ENCODE measurements at places on chromosomes 3 and 15.

DNA sequence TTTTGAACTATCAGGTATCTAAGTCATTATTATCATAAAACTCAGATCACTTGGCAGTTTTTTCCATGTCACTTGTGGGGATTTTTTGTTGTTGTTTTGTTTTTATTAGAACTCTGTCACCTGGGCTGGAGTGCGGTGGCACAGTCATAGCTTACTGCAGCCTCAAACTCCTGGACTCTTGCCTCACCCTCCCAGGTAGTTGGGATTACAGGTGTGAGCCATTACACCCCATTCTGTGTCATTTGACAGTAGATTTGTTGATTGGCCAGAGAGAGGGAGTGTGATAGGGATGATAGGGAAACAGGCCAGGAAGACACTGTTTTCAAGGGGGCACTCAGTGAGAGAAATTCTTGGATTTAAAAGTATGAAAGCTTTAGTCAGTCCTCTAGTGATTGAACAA, 54.7 kb upstream of the SCAANT1 start:
- DNase-seq: no peak

DNA sequence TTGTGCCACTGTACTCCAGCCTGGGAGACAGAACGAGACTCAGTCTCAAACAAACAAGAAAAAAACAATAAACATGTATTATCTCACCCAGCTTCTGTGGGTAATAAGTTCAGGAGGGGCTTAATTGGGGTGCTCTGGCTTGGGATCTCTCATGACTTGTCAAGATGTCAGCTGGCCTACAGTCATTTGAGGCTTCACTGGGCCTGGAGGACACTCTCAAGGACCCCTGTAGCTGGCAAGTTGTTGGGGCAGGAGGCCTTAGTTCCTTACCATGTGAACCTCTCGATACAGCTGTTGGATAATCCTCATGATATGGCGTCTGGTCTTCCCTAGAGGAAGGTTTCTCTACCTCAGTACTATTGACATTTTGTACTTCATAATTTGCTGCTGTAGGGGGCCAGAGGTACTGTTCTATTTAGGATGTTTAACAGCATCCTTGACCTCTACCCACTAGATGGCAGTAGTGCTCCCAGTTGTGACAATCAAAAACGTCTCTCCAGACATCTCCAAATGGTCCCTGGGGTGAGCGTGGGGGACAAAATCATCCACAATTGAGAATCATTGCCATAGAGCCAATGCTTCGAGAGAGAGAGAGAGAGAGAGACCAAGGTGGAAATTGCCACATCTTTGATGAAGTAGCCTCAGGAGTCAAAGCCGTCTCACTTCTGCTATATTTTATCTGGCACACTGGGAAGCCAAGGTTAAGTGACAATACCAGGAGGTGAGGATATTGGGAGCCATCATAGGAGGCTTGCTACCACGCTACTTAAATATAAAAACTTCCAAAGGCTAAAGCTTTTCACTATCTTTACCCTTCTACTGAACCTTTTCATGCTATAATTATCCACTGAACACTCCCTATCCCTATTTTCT, 23.9 kb upstream of the SLTM start:
- DNase-seq: peak; percentile 30

GRCh38 chr3:129723558-129724324, 117.3 kb upstream of the PLXND1 start:
- DNase-seq: no peak

GRCh38 chr3:176740906-176741663, 456.2 kb downstream of the TBL1XR1 start:
- DNase-seq: no peak

DNA sequence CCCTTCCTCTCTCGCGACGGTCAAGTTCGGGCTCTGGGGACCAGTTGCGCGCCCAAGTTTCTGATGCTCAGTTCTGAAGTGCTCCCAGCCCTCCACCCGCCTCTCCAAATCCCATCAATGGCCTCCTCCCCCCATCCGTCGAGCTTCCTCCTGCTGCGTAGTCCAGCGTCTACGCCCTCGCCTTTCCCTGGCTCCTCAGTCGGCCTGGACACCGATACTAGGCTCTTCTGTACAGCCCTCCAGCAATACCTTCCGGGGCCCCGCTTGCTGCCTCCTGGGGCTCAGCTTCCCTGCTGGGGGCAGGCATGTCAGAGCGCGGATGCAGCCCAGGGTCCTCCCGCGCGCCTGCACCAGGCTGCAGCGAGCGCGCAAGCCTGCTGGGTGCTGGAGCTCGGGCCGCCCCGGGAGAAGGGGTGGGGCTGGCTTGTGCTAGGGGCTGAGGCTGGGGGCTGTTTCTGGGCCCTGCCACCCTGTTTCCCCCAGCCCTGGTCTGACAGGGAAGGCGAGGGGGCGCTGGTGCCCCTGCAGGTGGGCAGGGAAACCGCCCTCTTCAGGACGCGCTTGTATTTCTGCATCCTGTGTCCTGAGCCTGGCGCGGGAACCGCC, 353.3 kb upstream of the SUCLG2 start:
- DNase-seq: no peak

All from T1000 (cell line).